SIG-M5 (cell line): ENCODE measurements at places on chromosomes 3 and 15.

GRCh38 chr15:51849860-51850259, 20.4 kb downstream of the TMOD3 start:
- no peak for DNase-seq

GRCh38 chr3:28151608-28152228, 89.7 kb upstream of the CMC1 start:
- DNase-seq, result no peak

GRCh38 chr3:170162630-170163029, 18.9 kb downstream of the PHC3 start:
- DNase-seq, result no peak

GRCh38 chr15:31067890-31068603, 33.5 kb downstream of the TRPM1 start:
- DNase-seq, result no peak

GRCh38 chr3:52845157-52845556, 10.3 kb upstream of the MUSTN1 start:
- DNase-seq, result no peak

DNA sequence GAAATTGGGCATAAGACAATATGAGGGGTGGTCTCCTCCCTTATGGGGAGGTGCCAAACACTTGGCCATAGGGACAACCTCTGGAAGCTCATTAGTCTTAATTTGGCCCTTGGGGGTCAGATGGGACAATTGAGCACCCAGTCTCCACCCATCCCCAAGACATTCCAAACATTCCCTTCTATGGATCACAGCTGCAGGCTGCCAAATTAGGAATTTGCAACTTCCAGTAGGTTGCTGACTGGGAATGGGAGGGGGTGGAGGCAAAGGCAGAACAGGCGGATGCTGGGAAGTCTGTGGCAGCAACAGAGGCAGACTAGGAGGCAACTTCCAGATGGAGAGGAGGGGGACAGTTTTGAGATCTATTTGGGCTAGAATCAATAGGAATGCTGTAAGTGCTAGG, 1.4 kb upstream of the PDHB start:
- DNase-seq, result no peak

DNA sequence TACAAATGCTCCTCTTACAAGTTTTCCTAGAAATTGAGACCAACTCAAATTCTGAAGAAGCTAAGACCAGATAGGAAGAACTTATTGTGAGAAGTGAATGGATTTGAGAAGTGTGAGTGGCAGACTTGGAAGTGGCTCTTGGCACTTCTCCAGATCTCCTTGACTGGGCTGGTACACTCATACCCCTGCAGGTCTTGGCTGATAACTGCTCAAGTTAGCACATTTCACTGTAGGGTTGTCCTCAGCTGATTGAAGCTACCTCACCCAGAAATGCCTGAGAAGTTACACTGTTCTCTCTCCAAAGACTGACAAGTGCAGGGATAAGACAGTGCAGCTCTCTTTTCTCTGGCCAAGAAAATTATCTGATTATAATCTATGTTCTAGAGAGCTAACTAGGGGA, 16.5 kb upstream of the CLDN1 start:
- no peak for DNase-seq

DNA sequence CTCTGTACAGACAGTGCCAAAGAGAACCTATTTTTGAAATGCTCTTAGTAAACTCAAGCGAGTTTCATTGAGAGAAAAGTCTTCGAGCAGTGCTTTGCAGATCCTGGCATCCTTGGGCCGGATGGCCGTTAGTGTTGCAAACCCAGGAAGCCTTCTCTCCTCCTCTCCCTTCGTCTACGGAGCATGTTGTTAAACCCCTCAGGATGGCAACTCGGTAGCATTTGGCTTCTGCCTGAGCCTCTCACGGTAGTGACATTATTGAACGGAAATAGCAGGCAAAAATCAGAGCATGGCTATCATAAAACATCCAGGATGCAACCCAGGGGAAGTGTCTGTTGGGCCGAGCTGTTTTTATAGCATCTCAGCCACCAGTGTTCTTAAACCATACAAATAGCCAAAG, 6.7 kb upstream of the SEC13 start:
- DNase-seq, result no peak

- DNase-seq, result no peak
Measured at GRCh38 chr3:82355228-82355627, 593.8 kb upstream of the GBE1 start.

GRCh38 chr15:77516076-77516475, 95.4 kb downstream of the HMG20A start:
- no peak for DNase-seq

DNA sequence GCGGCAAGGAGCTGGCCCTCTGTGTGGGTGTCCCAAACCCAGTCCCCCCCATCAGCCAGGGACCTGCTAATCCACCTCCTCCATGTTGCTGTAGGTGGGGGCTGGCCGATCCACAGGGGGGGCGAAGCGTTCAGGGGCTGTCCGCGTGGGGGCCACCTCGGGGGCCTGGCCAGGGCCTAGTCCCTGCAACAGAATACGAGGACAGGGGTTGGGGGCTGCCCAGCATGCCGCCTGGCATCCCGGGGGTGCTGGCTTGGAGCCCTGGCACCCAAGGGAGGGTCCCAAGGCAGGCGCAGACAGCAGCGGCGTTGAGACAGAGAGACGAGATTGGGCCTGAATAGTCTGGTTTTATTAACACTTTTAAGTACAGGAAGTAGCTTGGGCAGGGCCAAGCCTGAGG, 3.8 kb upstream of the QARS1 start:
- DNase-seq, result no peak

DNA sequence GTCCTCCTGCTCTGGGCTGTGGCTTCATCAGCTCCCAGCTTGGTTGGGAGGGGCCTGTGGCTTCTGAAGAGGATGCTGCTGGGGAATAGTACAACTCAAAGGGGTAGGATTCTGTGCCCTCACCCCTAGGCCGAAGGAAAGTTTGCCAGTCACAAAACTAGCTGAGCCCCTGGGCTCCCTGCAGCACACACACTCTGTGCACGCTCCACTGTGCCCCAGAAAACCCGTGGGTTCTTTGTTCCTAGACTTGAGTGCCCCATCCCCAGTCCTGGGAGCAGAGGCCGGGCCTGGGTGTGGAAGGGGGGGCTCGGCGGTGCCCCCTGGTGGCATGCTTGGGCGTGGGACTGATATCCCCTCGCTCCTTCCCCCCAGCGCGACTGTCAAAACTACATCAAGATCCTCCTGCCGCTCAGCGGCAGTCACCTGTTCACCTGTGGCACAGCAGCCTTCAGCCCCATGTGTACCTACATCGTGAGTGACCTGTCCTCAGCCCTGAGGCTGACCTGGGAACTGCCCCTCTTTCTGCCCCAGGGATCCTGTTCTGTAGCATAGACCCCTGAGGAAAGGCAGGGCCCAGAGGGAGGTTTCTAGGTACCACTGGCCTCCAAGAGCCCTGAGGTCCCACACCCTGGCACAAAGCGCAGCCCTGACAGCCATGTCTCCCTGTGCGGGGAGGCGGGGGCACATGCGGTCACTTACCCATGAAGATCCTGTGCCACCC, 14.2 kb downstream of the CIB1 start:
- DNase-seq, result no peak

- DNase-seq, result no peak
Measured at GRCh38 chr3:55617385-55617784, 130.3 kb upstream of the WNT5A start.

GRCh38 chr15:25805031-25805430, 58.1 kb downstream of the ATP10A start:
- no peak for DNase-seq

GRCh38 chr15:29731865-29732264, 90.4 kb downstream of the TJP1 start:
- DNase-seq, result no peak

GRCh38 chr3:152195206-152195605, 73.5 kb upstream of the MBNL1 start:
- DNase-seq, result no peak

- no peak for DNase-seq
Measured at GRCh38 chr15:76251717-76252116, 59.6 kb downstream of the ETFA start.

- no peak for DNase-seq
Measured at GRCh38 chr3:171407759-171408158, 52.4 kb downstream of the TNIK start.

- DNase-seq, result no peak
Measured at GRCh38 chr15:66800584-66801235, 98.7 kb downstream of the SMAD6 start.

DNA sequence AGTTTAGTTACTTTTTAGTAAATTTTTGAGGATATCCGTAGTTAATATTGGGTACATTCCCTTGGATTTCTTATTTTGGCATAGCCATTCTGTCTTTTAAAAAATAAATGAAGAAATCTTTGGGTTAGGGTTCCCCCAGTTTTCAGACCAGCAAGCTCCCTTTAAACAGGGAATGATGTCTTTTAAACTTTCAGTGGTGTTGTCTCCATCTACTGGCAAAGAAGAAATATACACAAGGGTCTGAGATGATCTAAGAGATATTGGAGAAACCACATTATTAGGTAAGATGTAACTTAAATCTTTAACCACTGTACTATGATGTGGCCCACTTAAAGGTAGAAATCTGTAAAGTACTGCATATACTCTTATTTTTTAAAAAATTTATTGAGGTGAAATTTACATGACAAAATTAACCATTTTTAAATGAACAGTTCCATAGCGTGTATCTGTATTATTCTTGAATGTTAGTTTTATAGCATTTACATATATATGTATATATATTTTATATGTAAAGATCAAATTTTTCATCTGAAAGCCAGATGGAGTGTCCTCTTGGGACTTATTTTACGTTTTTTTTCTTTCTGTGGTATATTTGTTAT, 35.1 kb upstream of the EIF3J start:
- DNase-seq, result peak; percentile 14

GRCh38 chr3:94374439-94375161, 311.7 kb downstream of the NSUN3 start:
- DNase-seq, result no peak

GRCh38 chr15:40501487-40501886, 30.7 kb downstream of the CHST14 start:
- no peak for DNase-seq

DNA sequence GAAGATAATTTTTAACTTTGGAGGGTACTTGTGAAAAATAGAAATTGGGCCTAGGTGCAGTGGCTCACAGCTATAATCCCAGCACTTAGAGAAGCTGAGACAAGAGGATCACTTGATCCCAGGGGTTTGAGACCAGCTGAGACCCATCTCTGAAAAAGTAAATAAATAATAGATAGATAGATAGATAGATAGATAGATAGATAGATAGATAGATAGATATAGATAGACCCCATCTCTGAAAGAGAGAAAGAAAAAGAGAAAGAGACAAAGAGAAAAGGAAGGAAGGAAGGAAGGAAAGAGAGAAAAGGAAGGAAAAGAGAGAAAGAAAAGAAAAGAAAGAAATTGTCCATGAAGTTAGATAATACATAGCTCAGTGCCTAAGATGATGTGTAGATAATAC, 35.5 kb downstream of the MRPS25 start:
- no peak for DNase-seq

DNA sequence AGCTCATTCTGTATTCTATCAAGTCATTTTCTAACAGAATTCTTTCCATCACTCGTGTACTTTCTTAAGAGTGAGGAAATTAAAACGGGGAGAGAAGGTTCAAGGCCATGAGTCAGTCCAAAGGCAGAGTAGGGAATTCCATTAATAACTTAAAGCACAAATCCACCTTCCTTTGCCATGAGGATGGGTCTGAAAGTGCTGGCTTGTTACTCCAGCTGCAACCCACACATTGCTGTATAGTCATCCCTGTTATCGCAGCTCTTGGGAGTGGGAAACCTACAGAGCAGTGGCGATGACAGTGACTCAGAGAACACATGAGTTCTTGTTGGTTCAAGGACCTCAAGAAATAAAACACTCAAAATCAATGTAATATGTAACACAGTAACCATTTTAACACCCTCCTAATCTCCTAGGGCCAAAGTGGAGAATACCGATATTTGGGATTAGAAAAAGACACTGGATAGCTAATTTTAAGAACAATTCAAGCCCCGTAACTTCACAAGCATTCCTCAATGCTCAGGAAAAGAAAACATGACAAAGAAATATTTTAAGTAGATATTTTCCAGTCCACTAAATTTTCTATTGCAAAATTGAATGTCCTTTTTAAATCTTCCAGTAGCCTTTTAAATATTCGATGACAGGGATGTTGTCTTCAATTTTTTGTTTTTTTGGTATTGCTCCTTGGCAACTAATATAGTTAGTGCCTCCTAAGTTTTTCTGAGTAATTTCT, 179.9 kb upstream of the THBS1 start:
- DNase-seq, result no peak

DNA sequence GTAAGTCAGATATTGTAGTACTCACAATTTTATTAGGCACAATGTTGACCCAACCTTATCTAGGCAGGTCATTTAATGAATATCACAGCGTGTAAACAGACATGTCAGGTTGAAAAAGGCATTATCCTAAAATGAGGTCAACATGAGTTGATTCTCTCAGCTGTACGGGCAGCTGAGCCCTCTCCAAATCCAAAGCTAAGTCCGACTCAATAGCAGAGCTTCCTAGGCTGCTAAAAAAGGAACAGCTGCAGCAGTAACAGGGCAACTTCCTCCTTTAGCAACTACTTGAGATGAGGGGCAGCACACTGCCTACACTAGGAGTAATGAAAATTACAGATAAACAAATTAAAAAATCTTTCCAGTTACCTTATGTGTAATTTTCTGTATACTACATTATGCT, 189.2 kb downstream of the CADM2 start:
- DNase-seq, result no peak

DNA sequence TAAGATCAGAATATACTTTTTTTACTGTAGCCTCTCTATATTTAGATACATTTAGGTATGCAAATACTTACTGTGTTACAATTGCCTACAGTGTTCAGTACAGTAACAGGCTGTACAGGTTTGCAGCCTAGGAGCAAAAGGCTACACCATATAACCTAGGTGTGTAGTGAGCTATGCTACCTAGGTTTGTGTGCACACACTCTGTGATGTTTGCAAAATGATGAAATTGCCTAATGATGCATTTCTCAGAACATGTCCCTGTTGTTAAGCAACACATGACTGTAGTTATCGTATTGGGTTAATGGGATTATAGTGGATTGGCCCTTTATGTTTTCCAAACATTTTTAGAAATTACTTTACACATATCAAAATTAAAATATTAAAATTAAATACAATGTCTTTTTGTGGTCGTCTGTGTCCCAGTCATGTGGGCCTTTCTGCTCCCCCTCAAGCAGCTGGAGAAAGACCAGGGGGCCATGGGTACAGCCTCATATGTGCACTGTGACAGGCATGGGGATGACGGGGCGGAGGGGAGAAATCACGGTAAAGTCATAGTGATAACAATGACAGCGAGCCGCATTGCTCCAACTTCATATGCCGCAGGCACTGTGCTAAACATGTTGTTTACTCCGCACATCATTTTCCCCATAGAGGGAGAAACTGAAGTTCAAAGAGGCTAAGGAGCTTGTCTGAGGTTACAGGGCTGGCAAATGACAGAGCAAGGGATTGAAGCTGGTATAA, 27.4 kb upstream of the PLA2G4E start:
- DNase-seq, result no peak

GRCh38 chr15:83163032-83163431, 44.6 kb downstream of the HDGFL3 start:
- DNase-seq, result no peak

- DNase-seq, result no peak
Measured at GRCh38 chr3:150249779-150250470, 158.2 kb upstream of the TSC22D2 start.

- DNase-seq, result no peak
Measured at GRCh38 chr15:76065245-76065644, 5.5 kb downstream of the TMEM266 start.

- DNase-seq, result no peak
Measured at GRCh38 chr3:115469649-115470048, 153.7 kb upstream of the GAP43 start.

GRCh38 chr15:30941520-30941919, 37.8 kb downstream of the FAN1 start:
- DNase-seq, result no peak

GRCh38 chr3:126907557-126907956, 75.4 kb upstream of the PLXNA1 start:
- no peak for DNase-seq
